A172 (cell line): ENCODE measurements at places on chromosomes 13 and 19.

GRCh38 chr13:21078501-21078900 is 17.1 kb upstream of the LATS2 start:
- no peak for DNase-seq

- no peak for DNase-seq
Observed at GRCh38 chr19:44686896-44687295, 12.1 kb upstream of the CEACAM16 start.

GRCh38 chr13:102715447-102715846 is 20.6 kb upstream of the METTL21C start:
- no peak for DNase-seq

DNA sequence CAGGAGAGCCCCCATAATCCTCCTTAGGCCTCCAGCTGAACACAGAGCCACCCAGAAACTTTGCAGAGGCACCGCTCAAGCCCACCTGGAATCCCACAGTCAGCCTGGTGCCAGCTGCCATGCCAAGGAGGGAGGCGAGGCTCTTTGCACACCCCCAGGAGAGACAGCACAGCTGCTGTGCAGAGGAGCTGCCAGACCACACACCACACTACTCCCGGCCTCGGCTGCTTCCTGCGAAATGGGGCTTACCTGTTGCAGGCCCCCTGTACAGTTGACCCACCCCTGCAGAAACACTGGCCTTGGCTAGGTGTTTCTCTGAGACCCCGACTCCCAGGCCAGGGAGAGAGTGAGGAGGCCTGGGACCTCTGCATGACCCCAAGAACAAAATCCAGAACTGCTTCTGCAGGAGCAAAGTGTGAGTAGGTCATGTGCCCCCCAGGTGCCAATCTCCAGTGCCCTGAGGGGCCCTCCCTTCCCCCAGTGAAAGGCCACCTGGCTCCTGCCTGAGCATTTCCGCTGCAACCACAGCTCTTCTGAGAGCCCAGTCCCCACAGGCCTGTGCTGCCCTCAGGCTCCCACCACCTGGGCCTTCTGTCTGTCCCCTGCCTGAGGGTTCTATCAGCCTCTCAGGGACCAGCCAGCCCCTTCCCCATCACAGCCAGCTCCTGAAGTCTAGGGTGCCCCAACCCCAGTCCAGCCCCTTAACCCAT is 580.4 kb downstream of the UQCRFS1 start:
- DNase-seq, result no peak

- DNase-seq, result no peak
Observed at GRCh38 chr19:952049-952679, 26.3 kb downstream of the ARID3A start.

- DNase-seq, result no peak
Observed at GRCh38 chr13:57673197-57673596, 41.7 kb downstream of the PCDH17 start.

- DNase-seq, result peak; percentile 74
Observed at GRCh38 chr19:48837051-48837524, 797 bp upstream of the HSD17B14 start.

GRCh38 chr13:23432626-23433025 is 876 bp downstream of the SACS start:
- DNase-seq, result no peak

- DNase-seq, result no peak
Observed at GRCh38 chr19:17753976-17754375, 2.7 kb downstream of the FCHO1 start.

DNA sequence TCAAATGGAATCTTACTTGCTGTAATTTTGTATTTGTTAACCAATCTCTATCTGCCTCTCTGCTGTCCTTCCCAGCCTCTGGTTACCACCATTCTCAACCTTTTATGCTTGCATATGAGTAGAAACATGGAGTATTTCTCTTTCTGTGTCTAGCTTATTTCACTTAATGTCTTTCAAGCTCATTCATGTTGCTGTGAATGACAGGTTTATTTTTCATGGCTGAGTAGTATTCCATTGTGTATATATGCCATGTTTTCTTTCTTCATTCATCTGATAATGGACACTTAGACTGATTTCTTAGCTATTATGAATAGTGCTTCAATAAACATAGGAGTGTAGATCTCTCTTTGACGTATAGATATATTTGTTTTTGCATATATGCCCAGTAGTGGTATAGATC is 13.4 kb downstream of the ZNF460 start:
- DNase-seq, result no peak

GRCh38 chr13:52837850-52838249 is 10.6 kb downstream of the PCDH8 start:
- peak; percentile 25 for DNase-seq

DNA sequence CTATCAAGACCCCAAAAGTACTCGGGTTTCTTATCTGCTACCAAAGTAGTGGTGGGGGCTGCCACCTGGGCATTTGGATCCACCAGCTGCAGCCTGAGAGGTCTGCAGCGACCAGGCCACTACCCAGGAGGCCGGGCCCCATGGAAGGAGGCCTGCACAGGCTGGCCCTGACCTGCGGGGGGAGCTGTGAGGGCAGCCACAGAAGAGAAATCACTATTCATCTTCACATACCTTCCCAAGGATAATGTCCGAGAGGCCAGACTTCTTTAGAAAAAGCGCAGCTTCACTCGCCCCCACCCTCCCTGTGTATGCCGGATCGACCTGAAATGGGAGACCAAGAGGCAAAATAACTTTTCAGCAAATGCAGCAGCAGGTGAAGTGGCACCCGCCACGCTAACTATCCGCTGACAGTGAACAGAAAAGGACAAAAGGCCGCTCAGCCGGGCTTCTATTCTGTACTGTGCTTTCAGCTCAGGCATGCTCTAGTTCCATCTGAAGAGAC is 30.1 kb downstream of the EPS15L1 start:
- no peak for DNase-seq

DNA sequence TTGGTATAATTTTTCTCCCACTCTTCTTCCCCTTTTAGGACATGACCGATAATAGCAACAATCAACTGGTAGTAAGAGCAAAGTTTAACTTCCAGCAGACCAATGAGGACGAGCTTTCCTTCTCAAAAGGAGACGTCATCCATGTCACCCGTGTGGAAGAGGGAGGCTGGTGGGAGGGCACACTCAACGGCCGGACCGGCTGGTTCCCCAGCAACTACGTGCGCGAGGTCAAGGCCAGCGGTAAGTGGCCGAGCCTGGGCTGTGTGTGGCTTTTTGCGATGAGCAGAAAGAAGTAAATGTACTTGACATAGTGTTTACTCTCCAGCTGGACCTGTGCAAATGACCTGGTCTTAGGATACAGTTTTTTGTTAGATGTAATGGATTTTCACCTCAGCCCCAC is 102.5 kb downstream of the ARHGEF7 start:
- DNase-seq, result no peak

- DNase-seq, result no peak
Observed at GRCh38 chr19:32719611-32720059, at the start of gene TDRD12. Gene TDRD12, plus strand, starts transcription at chr19:32719767. Its CDS starts 306 bp downstream, at chr19:32720073.

DNA sequence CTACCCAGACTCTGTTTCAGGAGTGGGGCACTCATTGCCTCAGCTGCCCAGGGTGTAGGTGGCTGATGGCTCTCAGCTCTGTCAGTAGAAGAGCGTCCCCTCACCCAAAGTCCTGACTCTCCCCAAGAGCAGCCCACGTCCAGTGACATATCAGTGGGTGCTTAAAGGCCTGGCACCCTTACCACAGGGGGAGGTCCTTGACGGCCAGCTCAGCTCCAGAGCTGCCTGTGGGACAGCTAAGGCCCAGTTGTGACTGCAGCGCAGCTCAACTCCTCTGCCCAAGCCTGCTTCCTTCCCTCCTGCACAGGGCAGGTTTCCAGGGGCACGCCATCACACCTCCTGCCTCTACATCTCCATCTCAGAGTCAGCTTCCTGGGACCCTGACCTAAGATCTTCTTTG is 32.4 kb downstream of the GRIK5 start:
- no peak for DNase-seq

DNA sequence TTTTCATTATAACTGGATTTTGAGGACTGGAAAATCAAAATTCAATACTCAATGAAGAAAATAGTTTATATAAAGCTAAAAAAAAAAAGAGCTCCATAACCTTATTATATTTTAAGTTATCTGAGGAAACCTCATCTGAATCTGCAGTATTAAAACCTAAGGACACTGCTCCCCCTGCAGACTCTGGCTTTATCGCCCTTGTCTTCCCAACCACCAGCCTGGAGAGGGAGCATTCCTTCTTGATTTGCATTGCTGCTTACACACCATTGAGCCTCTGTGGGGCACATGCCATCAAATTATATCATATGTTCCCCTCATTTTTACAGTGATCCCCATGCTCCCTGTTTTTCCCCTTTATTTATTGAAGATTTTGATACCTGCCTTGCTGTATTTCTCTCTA is 871.4 kb upstream of the GPC6 start:
- DNase-seq, result peak; percentile 41

DNA sequence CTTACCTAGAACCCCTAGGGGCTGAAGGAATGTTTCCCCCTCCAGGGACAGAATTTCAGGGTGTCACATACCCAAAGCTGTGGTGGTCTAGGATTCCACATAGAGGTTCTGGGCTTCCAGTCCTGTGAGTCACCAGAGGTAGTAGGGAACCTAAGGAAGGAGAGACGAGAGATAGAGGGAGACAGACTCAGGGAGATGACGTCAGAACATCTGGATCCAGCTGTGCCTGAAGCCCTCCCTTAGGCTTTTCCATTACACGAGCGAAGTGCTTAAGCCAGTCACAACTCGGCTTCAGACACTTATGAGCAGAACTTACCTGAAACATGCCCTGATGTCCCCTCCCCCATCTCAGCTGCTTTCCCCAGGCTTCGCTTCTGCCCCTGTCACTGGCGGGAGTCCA is 11.8 kb upstream of the SELENOW start:
- no peak for DNase-seq

- no peak for DNase-seq
Observed at GRCh38 chr19:48573163-48573505, 21.2 kb downstream of the SULT2B1 start.

DNA sequence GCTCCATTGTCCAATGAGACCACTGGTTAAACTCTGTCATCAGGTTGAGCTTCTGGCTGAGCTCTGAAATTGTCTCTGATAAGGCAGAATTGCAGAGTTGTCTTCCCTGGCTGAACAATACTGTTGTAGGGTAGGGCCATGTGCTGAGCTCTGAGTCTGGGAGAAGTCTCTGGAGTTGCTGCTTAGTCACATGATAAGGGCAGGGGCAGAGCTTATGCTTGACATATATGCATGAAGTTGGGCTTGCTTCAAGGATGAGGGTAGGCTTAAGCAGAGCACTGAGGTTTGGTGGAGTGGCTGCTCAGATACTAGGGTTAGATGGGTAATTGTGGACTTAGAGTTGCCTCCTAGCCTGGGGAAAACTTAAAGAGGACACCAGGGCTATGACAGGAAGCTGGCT is 946.3 kb upstream of the MIR17HG start:
- DNase-seq, result no peak

- DNase-seq, result no peak
Observed at GRCh38 chr13:41547251-41548000, 90.1 kb downstream of the RGCC start.

DNA sequence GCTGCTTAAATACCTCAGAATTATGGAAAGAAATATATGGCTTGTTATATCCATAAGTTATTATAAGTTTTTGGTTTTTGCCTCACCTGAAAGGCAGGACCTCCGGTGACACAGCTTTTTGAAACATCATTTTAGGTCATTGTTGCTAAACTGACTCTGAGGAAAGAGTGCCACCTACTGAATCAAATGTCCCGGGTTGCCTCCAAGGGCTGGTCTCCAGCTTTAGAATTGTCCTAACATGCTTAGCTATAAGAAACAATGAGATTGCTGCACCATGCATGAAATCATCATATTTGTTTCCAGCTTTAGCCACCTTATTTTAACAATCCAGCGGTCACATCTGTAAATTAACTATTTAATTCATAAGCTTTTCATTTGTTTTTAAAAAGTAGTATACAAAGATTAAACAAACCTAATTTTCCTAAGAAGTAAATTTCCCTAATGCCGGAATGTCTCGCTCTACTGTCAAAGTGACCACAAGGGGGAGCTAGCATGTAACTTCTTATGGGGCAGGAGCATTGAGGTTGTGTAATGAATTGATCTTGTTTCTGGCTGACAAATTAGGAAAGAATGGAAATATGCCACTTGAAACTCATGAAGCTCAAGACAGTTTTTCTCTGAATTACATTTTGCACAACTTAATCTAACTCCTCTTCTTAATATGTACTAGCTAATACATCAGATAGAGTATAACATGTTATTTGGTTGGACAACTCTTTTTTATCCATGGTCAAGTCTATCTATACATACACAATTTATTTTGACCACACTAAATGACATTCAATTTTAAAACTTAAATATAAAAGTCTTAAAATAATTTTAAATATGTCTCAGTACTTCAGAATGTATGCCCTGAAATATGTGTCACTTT is 6.7 kb upstream of the PCDH17 start:
- peak; percentile 33 for DNase-seq

GRCh38 chr13:51935326-51936171 is 73.8 kb downstream of the CCDC70 start:
- peak; percentile 33 for DNase-seq

DNA sequence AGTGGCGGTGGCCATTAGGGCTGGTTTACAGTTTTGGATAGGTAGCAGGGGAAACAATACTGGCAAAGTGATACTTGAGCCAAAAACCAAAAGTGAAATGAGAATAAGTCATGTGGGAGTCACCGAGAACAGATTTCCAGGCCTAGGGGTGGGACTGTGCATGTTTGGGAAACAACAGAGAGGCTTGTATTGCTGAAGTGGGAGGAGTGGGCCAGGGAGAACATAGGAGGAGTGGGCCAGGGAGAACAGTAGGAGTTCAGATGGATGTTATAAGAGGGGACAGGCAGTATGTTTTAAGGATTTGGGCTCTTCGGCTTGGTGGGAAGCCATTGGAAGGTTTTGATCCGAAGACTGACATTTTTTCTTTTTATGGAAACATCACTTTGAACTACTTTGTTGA is 35.5 kb downstream of the AKAP11 start:
- no peak for DNase-seq
